ENCODE measurements at places on chromosomes 7 and 10. TPM values are rescaled to one million over a fixed set of nuclear protein-coding genes. Genes with fewer than 3 reads are reported as not detected.

DNA sequence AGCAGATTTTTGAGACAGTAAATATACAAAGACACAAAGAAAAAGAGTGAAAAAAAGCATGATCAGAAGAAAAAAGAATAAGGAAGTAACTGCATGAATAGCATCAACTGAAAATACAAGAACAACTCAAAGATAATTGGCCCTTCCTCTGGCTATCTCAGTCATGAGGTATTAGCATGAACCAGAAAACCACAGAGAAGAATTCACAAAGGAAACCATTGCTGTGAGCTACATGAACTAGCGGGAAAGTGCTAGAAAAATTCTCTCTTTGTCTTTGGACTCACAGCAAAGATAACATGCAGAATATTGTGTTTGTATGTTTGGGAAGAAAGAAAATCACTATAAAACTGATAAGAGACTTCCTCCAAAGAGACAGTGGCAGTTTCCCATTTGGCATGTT, 82.9 kb downstream of the SORCS1 start:
- DNase-seq = no peak

GRCh38 chr10:120979435-120980278, 128.5 kb downstream of the WDR11 start:
- no peak for DNase-seq

DNA sequence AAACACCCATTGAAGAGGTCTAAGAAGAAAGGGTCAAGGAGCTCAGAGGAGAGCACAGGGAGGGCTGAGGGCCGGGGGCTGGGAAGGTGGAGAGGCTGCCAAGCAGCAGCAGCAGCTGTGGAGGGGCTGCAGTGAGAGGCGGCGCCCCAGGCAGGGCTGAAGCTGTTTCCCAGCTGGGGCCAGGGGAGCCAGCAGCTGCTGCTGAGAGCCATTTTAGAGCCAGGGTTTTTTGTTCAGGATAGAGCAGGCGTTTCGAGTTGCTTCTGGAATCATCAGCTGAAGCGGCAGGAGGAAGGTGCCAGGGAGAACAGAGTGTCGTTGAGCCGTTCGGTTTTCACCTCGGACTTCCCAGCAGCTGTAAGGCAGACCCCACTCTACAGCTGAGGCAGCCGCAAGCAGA, 62.7 kb downstream of the LANCL2 start:
- no peak for DNase-seq

The RELN gene
- not detected for total RNA-seq

All from CD4-positive, alpha-beta memory T cell (primary cell).